Stimulated activated CD8-positive, alpha-beta memory T cell treated with anti-CD3 and anti-CD28 coated beads, Interleukin-7, amount 100 ng/mL, for 1 hour (primary cell): ENCODE measurements at places on chromosomes 6 and 20.
A peak's percentile ranks its signal among the peaks of the same experiment; 100 is the strongest.

DNA sequence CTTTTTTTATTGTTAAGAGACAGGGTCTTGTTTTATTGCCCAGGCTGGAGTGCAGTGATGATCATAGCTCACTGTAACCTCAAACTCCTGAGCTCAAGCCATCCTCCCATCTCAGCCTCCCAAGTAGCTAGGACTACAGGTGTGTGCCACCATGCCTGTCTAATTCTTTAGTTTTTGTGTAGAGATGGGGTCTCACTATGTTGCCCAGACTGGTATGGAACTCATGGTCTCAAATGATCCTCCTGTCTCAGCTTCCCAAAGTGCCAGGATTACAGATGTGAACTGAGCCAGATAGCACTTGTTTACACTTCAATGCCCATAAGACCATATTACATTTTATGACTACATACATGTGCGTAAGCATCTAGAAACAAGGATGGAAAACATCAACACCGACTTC is 18.1 kb downstream of the EIF2S2 start:
- DNase-seq, result no peak

DNA sequence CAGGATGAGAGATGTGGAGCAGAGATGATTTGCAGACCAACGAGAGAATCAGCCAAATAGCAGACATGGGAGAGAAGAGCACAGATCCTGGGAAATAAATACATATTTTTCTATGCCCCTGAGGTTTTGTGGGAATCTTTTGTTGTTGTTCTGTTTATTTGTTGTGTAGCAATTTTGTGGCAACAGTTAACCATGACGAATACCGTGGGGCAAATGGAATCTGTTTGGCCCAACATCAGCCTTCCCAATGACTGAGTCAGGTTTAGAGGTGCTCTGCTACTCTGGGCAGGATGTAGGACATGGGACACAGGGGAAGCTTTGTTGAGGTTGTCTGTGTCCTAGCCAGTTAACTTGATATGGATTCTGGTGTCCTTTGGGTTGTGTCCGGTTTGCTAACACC is 7.9 kb upstream of the SLC2A10 start:
- DNase-seq, result no peak

GRCh38 chr20:3740615-3741301 is 8.3 kb downstream of the HSPA12B start:
- DNase-seq, result no peak

DNA sequence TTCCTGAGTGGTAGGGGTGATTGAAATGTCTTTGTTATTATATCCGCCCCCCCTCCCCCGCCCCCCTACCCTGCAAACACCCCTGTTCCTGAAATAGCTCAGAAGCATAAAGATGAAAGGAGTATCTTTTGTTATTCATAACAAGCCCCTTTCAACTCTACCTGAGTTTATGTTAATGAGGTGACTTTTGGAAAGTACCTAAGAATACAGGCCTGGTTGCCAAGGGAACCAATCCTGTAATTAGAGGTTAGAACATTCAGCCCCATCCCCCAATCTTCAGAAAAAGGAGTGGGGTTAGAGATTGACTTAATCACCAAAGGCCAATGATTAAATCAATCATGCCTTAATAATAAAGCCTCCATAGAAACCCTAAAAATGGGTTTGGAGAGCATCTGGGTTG is 979.2 kb upstream of the GJE1 start:
- no peak for DNase-seq

GRCh38 chr20:24096264-24096663 is 107.7 kb upstream of the GGTLC1 start:
- no peak for DNase-seq

DNA sequence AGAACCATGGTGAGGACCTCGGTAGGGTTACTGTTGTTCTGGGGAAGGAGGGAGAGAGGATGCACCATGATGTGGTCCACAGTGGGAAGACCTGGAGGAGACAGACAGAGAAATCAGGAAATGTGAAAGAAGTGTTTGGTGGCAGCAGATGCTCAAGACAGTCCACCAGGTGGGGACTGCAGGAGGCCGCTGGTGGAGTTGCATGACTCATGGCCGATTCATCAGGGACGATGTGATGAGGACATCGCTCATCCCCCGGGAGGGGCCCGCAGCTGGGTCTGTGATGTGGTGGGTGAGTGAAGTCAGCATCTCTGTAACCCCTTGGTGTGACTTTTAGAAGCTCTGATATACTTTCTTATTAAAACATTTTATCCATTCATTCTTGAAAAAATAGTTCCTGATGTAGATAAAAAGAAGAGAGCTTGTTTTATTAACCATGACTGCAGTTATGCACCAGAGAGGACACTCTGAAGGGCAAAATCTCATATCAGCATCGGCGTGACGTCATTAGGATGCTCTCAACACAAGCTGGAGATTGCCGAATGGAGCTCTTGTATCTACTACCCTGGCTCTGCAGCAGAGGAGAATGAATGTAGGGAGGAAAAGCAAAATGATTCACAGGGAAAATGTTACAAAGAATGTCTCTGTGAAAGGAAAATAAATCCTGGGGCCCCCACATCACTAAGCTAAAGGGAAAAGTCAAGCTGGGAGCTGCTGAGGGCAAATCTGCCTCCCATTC is 71.2 kb downstream of the RAMACL start:
- DNase-seq, result peak; percentile 20
